ENCODE measurements at places on chromosomes 6 and 20.

- H3K4me1 ChIP-seq, result no peaks in the 10 kb centered on the region
- no peak for DNase-seq
- peaks cover 5% of the 10 kb centered on the region for H3K27me3 ChIP-seq
- no peaks in the 10 kb centered on the region for H3K36me3 ChIP-seq
- H3K27ac ChIP-seq, result no peak overlapping the region
These were observed 257.6 kb upstream of the THEMIS start for GRCh38 chr6:128158496-128158895.

DNA sequence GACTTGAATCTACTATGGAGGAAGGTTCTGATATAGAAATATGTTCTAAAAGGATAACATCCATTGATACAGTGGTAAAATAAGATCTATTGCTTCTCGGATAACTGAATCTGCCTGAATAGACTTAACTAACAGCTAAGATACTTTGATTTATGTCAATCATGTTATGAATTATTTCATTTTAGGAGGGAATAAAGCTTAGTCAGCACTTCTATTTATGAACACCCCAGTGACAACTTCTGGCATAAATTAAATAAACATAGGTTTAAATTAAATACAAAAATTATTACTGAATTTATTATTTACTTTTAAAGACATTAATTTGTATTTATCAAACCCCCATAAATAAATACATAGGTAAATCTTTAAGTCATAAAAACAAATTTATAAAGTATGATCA, 69.3 kb downstream of the IMPG1 start:
- H3K27me3 ChIP-seq, result no peaks in the 10 kb centered on the region
- H3K4me1 ChIP-seq, result no peaks in the 10 kb centered on the region
- H3K36me3 ChIP-seq, result no peaks in the 10 kb centered on the region
- no peak overlapping the region for H3K4me3 ChIP-seq

- H3K4me3 ChIP-seq, result no peak overlapping the region
- H3K27ac ChIP-seq, result no peak overlapping the region
- H3K27me3 ChIP-seq, result peaks cover 28% of the 10 kb centered on the region
- H3K36me3 ChIP-seq, result no peaks in the 10 kb centered on the region
These were observed 12.2 kb upstream of the MOXD1 start for GRCh38 chr6:132413499-132413802.

DNA sequence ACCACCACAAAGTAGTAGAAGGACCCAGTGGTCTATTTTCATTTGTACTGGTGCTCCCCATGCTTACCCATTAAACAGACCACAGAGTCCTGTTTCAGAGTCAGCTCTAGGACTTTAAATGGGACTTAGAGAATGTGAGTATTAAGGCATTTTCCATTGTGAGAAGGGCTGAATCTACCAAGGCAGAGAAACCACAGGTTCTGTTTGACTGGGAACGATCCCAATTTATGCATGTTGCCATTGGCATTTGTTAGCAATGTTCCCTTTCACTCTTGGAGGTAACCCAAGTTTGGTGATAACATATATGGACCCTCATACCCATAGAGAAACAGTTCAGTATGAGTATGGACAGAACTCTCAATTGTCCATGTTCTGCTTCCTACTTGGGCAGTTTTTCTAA, 672.8 kb downstream of the KIF16B start:
- no peaks in the 10 kb centered on the region for H3K36me3 ChIP-seq
- no peaks in the 10 kb centered on the region for H3K27me3 ChIP-seq
- no peak overlapping the region for H3K4me3 ChIP-seq
- DNase-seq, result no peak
- peaks cover 7% of the 10 kb centered on the region for H3K4me1 ChIP-seq
- no peak overlapping the region for H3K27ac ChIP-seq

DNA sequence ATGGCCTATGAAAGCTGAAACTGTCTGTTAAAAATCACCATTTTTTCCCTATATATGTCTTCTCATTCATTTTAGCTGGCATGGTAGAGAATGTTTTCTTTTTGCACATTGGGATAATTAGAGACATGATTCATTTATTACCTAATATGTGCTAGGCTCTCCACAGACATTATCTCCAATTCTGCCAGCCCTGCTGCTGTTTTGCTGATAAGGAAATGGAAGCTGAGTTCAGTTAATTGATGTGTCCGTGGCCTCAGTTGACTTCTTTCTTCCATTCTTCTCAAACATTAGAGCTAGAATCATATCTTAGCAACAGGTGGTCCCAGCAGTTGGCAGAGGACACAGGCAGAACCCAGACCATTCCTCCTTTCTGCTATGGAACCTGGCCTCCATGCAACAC, 644.1 kb upstream of the CITED2 start:
- H3K27ac ChIP-seq, result no peak overlapping the region
- no peaks in the 10 kb centered on the region for H3K27me3 ChIP-seq
- no peak overlapping the region for H3K4me3 ChIP-seq
- H3K36me3 ChIP-seq, result no peaks in the 10 kb centered on the region
- no peak for DNase-seq
- no peaks in the 10 kb centered on the region for H3K4me1 ChIP-seq

DNA sequence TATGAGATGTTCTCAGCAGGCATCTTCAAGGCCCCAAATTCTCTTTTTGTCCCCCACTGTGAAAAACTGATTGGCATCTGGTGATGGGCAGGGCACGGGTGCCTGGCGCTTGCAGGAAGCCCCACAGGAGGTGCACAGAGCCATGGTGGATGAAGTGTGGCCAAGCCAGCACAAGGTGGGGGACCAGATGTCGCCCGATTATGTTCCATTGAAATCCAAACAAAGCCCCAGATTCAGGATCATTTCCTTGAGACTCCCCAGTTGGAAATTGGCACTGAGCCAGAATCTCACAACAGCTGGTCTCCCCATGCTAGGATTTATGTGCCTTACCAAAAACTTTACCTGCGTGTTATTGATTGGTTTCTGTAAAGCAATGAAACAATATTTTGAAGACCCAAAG, 186.1 kb downstream of the ADAT2 start:
- H3K27ac ChIP-seq, result no peak overlapping the region
- no peaks in the 10 kb centered on the region for H3K27me3 ChIP-seq
- no peak for DNase-seq
- H3K4me1 ChIP-seq, result no peaks in the 10 kb centered on the region
- no peak overlapping the region for H3K4me3 ChIP-seq
- H3K36me3 ChIP-seq, result no peaks in the 10 kb centered on the region

DNA sequence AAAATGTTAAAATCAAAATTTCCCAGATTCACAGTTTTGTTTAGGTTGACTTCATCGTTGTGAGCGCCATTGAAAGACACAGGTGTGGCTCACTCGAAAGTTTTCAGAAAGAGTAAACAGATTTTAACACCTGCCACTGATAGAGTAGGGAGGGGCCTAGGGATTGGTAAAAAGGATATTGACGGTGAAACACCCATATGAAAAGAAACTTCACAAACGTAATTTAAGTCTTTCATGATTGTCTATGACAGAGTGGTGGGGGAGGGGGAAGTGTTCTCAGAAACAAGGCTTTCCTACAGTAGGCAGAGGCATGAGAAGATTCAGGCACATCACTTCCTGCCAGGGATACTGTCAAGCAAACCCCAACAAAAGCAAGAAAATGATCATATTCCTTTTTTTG, 101.4 kb downstream of the PERP start:
- H3K4me1 ChIP-seq, result peaks cover 13% of the 10 kb centered on the region
- DNase-seq, result no peak
- no peaks in the 10 kb centered on the region for H3K36me3 ChIP-seq
- no peak overlapping the region for H3K4me3 ChIP-seq
- H3K27ac ChIP-seq, result no peak overlapping the region

GRCh38 chr6:106084106-106084988, 1.8 kb upstream of the PRDM1 start:
- no peak for DNase-seq
- H3K36me3 ChIP-seq, result peaks cover 24% of the 10 kb centered on the region
- peaks cover 6% of the 10 kb centered on the region for H3K27me3 ChIP-seq
- peaks cover 59% of the 10 kb centered on the region for H3K4me1 ChIP-seq

- no peaks in the 10 kb centered on the region for H3K36me3 ChIP-seq
- H3K27me3 ChIP-seq, result peaks cover under 1% of the 10 kb centered on the region
- no peak overlapping the region for H3K27ac ChIP-seq
- no peak for DNase-seq
- H3K4me1 ChIP-seq, result no peaks in the 10 kb centered on the region
- H3K4me3 ChIP-seq, result no peak overlapping the region
These were observed 106.3 kb upstream of the NXT1 start for GRCh38 chr20:23244156-23244915.
